ENCODE measurements at places on chromosomes 16 and 17. TPM values are rescaled to one million over a fixed set of nuclear protein-coding genes. Genes with fewer than 3 reads are reported as not detected.

DNA sequence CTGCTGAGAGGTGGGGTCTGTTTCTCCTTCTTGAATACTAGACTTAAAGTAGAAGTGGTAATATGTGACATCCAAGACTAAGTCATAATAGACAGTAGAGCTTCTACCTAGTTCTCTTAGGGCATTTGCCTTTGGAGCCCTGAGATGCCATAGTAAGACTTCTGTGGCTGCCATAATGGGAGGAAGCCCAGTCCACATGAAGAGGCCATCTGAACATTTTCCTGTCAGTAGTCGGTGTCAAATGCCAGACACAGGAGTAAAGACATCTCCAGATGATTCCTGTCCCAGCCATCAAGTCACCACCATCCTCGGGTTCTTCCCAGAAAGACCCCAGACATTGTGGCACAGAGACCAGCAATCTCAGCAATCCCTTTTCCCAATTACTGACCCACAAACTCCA lies 58.1 kb upstream of the IRX6 start:
- H3K27ac ChIP-seq, result no peak overlapping the region
- H3K36me3 ChIP-seq, result no peaks in the 10 kb centered on the region
- DNase-seq, result no peak
- H3K4me1 ChIP-seq, result no peaks in the 10 kb centered on the region
- no peaks in the 10 kb centered on the region for H3K27me3 ChIP-seq
- no peak overlapping the region for H3K4me3 ChIP-seq

The VWA3A gene
- 0.51 TPM for total RNA-seq

The TBC1D3I gene
- 0.78 TPM for total RNA-seq

- H3K27me3 ChIP-seq, result no peaks in the 10 kb centered on the region
- peaks cover 53% of the 10 kb centered on the region for H3K4me1 ChIP-seq
- DNase-seq, result no peak
Observed at GRCh38 chr17:57442401-57442823, 186.1 kb downstream of the MSI2 start.

- H3K4me3 ChIP-seq, result no peak overlapping the region
- DNase-seq, result peak; percentile 39
Observed at GRCh38 chr17:38510421-38511149, 82.3 kb downstream of the ARHGAP23 start.

- H3K4me1 ChIP-seq, result no peaks in the 10 kb centered on the region
- H3K27ac ChIP-seq, result no peak overlapping the region
- H3K36me3 ChIP-seq, result no peaks in the 10 kb centered on the region
- DNase-seq, result no peak
- peaks cover 14% of the 10 kb centered on the region for H3K27me3 ChIP-seq
- H3K4me3 ChIP-seq, result no peak overlapping the region
Observed at GRCh38 chr17:74163271-74163821, 40.1 kb upstream of the RPL38 start.

DNA sequence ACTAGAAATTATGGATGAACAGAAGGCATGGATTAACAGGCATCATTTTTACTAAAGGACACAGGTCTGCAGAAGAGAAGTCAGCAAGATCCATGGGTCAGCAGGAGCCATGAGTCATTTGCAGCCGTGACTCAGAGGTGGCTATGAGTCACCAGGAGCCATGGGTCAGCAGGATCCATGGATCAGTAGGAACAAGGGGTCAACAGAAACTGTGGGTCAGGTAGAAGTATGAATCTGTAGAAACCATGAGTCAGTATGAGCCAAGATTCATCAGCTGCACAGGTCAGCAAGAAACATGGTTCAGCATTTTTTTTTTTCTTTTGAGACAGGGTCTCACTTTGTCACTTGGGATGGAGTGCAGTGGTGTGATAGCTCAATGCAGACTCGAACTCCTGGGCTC lies 58.2 kb upstream of the HS3ST4 start:
- no peaks in the 10 kb centered on the region for H3K4me1 ChIP-seq
- DNase-seq, result no peak
- H3K4me3 ChIP-seq, result no peak overlapping the region
- no peaks in the 10 kb centered on the region for H3K36me3 ChIP-seq

DNA sequence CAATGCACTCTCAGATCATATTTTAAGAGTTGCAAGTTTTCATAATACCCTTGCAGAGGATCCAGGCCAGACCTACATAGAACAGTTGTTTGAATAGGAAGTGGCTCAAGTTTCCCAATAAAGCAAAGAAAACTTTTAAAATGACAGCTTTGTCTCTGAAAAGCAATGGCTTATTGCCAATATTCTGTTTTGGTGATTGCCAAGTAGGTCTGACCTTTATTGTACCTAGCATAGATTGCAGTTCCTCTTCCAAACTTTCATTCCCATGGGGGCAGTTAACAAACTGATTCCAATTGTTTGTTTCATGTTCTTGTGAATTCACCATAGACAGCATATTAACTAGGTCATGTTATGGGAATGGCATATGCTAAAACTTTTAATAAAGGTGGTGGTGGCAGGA lies 664.6 kb upstream of the CA10 start:
- no peak overlapping the region for H3K27ac ChIP-seq
- no peaks in the 10 kb centered on the region for H3K4me1 ChIP-seq
- no peaks in the 10 kb centered on the region for H3K36me3 ChIP-seq
- no peaks in the 10 kb centered on the region for H3K27me3 ChIP-seq

DNA sequence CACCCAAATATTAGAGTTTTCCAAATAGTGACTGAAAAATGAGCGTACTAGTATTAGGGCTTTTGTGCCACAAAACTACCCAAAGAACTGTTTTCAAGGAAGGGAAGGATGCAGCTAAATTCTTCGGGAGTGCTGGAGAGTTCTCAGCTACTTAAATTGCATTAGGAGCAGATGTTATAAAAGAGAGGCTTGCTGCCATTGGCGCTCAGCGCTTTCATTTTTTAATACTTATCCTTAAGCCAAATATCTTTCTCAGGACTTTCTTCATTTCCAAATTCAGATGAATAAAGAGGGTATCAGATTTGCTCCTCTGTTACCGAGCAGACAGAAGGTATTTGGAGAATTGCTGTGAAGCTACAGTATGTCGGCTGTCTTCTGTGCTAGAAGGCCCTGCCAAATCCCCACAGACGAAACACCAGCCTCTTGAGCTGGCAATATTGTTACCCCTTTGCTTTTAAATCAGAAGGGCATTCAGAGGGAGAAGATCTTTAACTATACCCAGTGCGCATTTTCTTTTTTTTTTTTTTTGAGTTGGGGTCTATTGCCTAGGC lies 47.2 kb upstream of the CLEC18A start:
- DNase-seq, result no peak
- H3K36me3 ChIP-seq, result peaks cover 2% of the 10 kb centered on the region
- H3K4me3 ChIP-seq, result no peak overlapping the region
- H3K27ac ChIP-seq, result no peak overlapping the region
- peaks cover 5% of the 10 kb centered on the region for H3K4me1 ChIP-seq
- H3K27me3 ChIP-seq, result no peaks in the 10 kb centered on the region

The FOXN1 gene
- total RNA-seq, result not detected

The MEIOC gene
- total RNA-seq, result not detected

DNA sequence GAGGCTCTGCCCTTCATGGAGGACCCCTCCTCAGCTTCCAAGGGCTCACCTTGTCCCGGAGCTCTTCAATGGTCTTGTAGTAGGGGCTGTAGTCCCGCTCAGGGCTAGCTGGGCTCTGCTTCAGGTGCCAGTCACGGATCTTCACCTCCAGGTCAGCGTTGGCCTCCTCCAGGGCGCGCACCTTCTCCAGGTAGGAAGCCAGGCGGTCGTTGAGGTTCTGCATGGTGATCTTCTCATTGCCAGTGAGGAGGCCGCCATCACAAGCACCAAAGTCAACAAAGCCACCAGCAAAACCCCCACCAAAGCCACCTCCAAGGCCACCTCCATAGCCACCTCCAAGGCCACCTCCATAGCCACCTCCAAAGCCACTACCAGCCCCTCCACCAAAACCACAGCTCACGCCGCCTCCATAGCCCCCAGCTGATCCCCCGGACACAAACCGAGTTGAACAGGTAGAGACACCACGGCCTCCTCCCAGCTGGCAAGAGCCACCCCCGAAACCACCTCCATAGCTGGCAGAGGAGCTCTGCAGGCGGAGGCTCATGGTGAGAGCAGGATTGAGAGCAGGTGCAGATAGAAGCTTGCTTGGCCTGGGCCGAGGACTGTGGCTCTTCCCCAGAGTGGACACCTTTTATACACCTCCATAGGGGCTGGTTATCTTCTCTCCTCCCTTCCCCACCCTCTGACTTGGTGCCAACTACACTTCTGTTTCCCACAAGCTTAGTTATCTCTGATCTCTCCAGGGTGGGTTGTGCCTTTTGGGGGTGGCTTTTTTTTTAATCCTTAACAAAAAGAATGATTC lies at the start of gene KRT13:
KRT13 (minus strand) TSS at position 606 of the 802 bp plus-strand sequence; CDS start at position 544, 62 bp downstream.
- DNase-seq, result no peak
- no peaks in the 10 kb centered on the region for H3K36me3 ChIP-seq
- H3K27me3 ChIP-seq, result no peaks in the 10 kb centered on the region
- no peaks in the 10 kb centered on the region for H3K4me1 ChIP-seq
- no peak within 1 kb of the TSS for H3K4me3 ChIP-seq

DNA sequence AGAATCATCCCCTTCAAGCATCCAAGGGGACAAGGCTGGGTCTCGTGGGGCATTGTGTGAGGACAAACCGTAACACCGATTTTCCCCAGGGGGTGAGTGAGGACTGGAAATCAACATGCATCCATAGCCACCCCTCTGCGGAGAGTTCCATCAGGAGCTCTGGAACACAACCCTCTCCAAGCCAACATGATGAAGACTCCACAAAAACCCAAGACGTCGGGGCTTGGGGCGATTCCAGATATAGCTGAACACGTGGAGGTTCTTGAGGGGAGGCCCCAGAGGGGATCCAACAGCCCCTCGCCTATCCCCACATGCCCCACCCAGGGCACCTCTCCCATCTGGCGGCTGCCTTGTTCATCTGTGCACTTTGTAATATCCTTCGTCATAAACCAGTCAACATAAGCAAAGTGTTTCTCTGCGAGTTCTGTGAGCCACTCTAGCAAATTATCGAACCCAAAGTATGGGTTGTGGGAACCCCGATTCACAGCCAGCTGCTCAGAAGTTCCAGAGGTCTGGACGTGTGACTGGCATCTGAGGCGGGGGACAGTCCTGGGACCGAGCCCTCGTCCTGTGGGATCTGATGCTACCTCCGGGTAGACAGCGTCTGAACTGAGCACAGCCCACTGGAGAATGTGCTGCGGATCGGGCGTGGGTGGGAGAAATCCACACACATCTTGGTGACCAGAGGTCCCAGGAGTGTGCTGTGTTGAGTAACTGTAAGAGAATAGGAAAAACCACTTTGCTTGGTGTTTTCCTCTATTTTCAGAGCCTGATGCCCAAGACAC lies 55.5 kb downstream of the RPH3AL start:
- H3K4me1 ChIP-seq, result peaks cover 9% of the 10 kb centered on the region
- DNase-seq, result no peak
- no peaks in the 10 kb centered on the region for H3K27me3 ChIP-seq
- H3K36me3 ChIP-seq, result no peaks in the 10 kb centered on the region

- H3K4me3 ChIP-seq, result no peak overlapping the region
- no peak overlapping the region for H3K27ac ChIP-seq
- peaks cover 16% of the 10 kb centered on the region for H3K4me1 ChIP-seq
- peaks cover 10% of the 10 kb centered on the region for H3K36me3 ChIP-seq
- no peaks in the 10 kb centered on the region for H3K27me3 ChIP-seq
- no peak for DNase-seq
Observed at GRCh38 chr17:73210002-73210678, 17.3 kb downstream of the COG1 start.

DNA sequence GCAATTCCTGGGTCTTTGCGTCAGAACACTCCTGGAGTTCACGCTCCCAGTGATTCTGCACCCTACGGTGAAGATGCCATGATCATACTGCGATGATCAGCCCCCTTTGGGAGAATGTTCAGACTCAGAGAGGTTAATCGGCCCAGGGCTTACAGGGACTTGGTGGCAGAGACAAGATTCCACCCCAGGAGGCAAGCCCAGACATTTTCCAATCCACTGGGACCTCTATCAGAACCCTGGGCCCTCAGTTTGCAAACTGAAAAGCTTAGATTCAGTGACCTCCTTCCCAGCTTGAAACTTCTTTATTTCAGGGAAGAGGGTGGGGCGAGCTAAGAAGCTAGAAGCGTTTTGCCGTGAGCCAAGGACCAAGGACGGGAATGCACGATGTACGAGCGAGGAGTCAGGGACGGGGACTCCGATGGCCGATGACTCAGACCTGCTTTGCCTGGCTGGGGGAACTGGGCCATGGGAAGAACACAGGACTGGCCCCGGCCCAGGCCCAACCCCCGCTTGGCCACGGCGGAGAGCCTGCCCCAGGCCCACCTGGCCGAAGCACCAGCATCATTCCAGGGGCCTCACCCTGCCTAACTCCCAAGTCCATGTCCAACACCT lies 34.7 kb downstream of the SOCS3 start:
- no peak overlapping the region for H3K4me3 ChIP-seq
- H3K27ac ChIP-seq, result no peak overlapping the region
- H3K27me3 ChIP-seq, result no peaks in the 10 kb centered on the region
- DNase-seq, result no peak

DNA sequence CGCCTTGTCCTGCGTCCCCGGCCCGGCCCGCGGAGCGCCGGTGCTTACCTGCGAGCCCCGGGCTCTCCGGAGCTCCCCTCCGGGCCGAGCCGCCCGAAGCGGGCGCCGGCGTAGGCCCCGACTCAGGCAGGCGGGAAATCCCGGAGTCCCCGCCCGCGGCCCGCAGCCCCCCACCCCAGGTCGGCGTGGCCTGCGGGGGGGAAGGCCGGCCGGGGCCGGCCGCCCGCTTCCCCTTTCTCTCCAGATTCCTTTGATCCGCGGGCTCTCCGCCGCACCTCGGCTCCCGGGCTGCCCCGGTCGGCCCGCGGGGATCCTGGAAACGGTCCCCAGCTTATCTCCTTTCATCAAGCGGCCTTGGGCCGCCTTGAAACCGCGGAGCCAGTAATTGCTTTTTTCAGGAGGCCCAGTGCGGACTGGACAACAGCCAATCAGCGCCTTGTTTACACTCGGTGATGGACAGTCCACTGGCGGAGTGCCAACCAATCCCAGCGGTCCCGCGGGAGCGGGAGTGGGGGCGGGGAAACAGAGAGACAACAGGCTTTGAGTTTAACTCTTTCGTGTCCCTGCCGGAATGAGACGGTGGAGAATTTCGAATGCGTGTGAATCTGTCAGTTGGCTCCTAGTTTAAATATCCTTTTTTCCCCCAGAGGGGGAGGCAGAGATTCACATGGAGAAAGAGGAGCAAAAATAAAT lies 1.4 kb upstream of the BAHCC1 start:
- H3K4me1 ChIP-seq, result peaks cover 15% of the 10 kb centered on the region
- peak; percentile 54 for DNase-seq
- H3K4me3 ChIP-seq, result peak overlapping the region; percentile 13
- peaks cover 59% of the 10 kb centered on the region for H3K27me3 ChIP-seq

Data from activated naive CD8-positive, alpha-beta T cell treated with anti-CD3 and anti-CD28 coated beads, Interleukin-2, amount 10 ng/mL, durations not matched to agents 7 days and 5 days (primary cell).